A549 treated with ZK216348 at 1 μM for 4 hours (cell line): ENCODE measurements at places on chromosomes 13 and 19. TPM values are rescaled to one million over a fixed set of nuclear protein-coding genes. Genes with fewer than 3 reads are reported as not detected.

The LGALS7B gene
- total RNA-seq, result not detected in 5 replicates

The ODAD3 gene
- 1.1 to 2.1 TPM (median 1.3 TPM) in 5 replicates for total RNA-seq

The TTC9B gene
- 0.34 to 0.47 TPM (median 0.43 TPM) in 4 of 5 replicates, not detected in the other for total RNA-seq

The CUL4A gene
- 51.5 to 74.4 TPM (median 57.4 TPM) in 5 replicates for total RNA-seq

The CYP2F1 gene
- total RNA-seq, result not detected in 5 replicates

The SLC17A7 gene
- total RNA-seq, result 0.24 to 0.81 TPM (median 0.51 TPM) in 5 replicates

The ZNF223 gene
- 1.7 to 3.4 TPM (median 2.8 TPM) in 5 replicates for total RNA-seq

The ZNF681 gene
- total RNA-seq, result not detected in 5 replicates

The FXYD3 gene
- total RNA-seq, result 0.32 to 0.58 TPM (median 0.34 TPM) in 3 of 5 replicates, not detected in the others

The PLPPR3 gene
- total RNA-seq, result 1.2 to 7.0 TPM (median 5.6 TPM) in 5 replicates

The IL12RB1 gene
- not detected in 5 replicates for total RNA-seq

The SRRM5 gene
- 0.93 to 1.4 TPM (median 0.98 TPM) in 5 replicates for total RNA-seq

The CD70 gene
- 10.6 to 27.7 TPM (median 22.0 TPM) in 5 replicates for total RNA-seq

The IZUMO4 gene
- total RNA-seq, result 0.42 to 1.8 TPM (median 0.70 TPM) in 4 of 5 replicates, not detected in the other

The CADM4 gene
- 5.0 to 10.7 TPM (median 9.0 TPM) in 5 replicates for total RNA-seq

The PRTN3 gene
- total RNA-seq, result 0.24 to 0.64 TPM (median 0.34 TPM) in 3 of 5 replicates, not detected in the others

The SERPINE3 gene
- total RNA-seq, result not detected in 5 replicates

The CEACAM16 gene
- 0.08 to 0.19 TPM (median 0.16 TPM) in 3 of 5 replicates, not detected in the others for total RNA-seq

The DKKL1 gene
- 0.80 to 0.86 TPM in 2 of 5 replicates, not detected in the others for total RNA-seq

The ADPRHL1 gene
- 12.8 to 15.7 TPM (median 13.9 TPM) in 5 replicates for total RNA-seq

The MBD3L3 gene
- not detected in 5 replicates for total RNA-seq

The HCN2 gene
- 20.5 to 50.9 TPM (median 41.7 TPM) in 5 replicates for total RNA-seq

The BSPH1 gene
- total RNA-seq, result not detected in 5 replicates

The PEAK3 gene
- 0.07 TPM in 1 of 5 replicates, not detected in the others for total RNA-seq

The CRTC1 gene
- total RNA-seq, result 2.5 to 5.8 TPM (median 4.7 TPM) in 5 replicates

The LILRB1 gene
- total RNA-seq, result 0.07 TPM in 1 of 5 replicates, not detected in the others

The PABPC3 gene
- 0.12 to 0.23 TPM (median 0.19 TPM) in 4 of 5 replicates, not detected in the other for total RNA-seq

The HSPBP1 gene
- total RNA-seq, result 122 to 147 TPM (median 138 TPM) in 5 replicates

The CERS1 gene
- total RNA-seq, result 3.1 to 7.2 TPM (median 6.3 TPM) in 5 replicates

The MICOS13 gene
- total RNA-seq, result 40.6 to 69.2 TPM (median 63.8 TPM) in 5 replicates

The HIPK4 gene
- total RNA-seq, result 0.20 to 0.42 TPM (median 0.32 TPM) in 5 replicates

The EDDM13 gene
- not detected in 5 replicates for total RNA-seq
